Left hindlimb (tissue), 1 donor: ENCODE measurements at places on chromosomes 1 and 21.

GRCh38 chr1:234987415-234988154 lies 141.1 kb downstream of the TOMM20 start:
- peak; percentile 77 for DNase-seq

GRCh38 chr1:46527474-46528296 lies 23.8 kb downstream of the KNCN start:
- DNase-seq: peak; percentile 78

- no peak for DNase-seq
These were observed 458 bp downstream of the CRABP2 start for GRCh38 chr1:156704930-156705320.

DNA sequence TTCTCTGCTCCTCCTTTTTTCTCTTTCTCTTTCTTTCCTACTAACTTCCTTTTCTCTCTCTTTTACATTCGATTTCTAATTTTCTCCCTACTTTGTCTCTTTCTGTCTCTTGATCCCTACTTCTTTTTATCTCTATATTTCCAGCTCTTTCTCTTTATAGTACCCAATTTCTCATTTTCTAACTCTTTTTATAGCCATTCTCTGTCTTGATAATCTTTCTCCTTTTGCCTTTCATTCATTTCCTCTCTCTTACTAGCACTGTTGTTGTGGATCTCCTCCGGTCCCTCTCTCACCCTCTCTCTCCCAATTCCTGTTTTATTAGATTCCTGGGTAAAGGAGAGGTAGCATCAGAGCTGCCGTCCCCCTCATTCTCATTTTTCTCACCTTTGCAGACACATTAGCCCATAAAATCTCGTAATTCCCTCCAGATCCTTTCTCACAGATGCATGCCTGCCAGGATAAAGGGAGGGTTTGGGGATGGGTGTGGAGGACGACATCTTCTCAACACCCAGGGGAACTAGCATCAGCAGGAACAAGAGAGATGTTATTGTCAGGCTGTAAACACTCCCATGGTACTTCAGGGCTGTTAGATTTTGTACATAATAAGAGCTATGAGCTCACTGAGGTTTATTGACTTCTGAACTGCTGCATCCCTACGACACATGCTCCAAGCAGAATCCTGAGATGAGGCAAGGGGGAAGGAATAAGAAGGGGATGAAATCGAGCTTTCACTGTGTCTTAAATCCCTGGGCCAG lies 159.0 kb upstream of the GALNT2 start:
- DNase-seq: no peak

DNA sequence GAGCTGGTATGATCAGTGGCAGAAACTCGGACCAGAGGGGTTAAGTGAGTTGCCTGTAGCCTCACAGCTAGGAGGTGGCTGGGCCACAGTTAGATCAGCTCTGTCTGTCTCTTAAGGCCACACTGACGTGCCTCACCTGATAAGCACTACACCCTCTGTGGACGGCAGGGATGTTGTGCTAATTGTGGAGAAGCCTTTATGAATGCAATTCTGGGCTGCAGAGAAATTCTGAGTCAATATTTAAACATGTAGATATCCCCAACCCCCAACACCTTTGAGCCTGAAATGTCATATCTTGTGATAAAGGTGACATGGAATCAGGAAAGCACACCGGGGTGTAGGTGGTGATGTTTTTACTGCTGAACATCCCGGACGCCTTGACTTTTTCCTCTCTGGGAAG lies 88.3 kb downstream of the KCNJ6 start:
- DNase-seq: no peak

GRCh38 chr1:181126871-181127587 lies 38.5 kb downstream of the IER5 start:
- no peak for DNase-seq

GRCh38 chr1:230633469-230633868 lies 8.8 kb upstream of the COG2 start:
- no peak for DNase-seq

DNA sequence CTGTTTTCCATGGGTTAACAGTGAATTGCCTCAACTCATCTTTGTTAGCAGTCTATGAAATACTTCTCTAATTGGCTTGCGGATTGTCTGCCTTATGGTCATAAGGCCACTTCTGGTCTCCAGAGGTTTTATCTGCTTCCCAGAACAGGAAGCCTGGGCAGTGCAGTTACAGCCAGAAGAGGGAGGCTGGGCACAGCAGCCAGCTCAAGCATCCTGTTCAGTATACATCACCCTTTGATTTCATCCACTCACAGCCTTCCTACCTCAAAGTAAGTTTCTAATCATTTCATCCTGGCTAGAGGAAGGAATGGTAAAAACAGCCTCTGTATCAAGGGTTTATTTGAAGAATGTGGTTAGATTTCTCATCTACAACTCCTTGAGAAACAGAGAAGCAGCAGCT lies 311.5 kb upstream of the DEPDC1 start:
- no peak for DNase-seq

DNA sequence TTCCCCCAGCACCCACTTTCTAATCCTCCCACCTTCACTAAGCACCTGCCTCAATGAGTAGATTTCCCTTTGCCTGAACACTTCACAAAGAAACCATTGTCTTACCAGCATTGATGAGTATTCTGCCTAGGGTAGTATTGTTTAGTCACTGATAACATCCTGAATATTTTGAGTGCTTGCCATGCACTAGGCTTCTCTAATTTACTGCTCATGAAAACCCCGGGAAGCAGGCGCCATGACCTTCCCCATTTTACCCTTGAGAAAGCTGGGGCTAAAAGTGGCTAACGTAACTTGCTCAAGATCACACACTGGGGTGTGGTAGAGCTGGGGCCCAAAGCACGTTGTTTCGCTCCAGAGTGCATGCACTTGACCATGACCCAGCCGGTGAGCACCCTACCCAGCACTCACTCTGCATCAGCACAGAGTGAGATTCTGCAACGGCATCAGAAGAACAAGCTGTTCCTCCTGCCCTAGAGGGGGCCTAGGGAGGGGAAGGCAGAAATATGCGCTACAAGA lies 10.6 kb upstream of the F3 start:
- no peak for DNase-seq

- DNase-seq: peak; percentile 81
These were observed 4.5 kb downstream of the KCNJ9 start for GRCh38 chr1:160085686-160086455.

- DNase-seq: no peak
These were observed 447.2 kb upstream of the NR5A2 start for GRCh38 chr1:199580300-199580699.

GRCh38 chr21:37684547-37684946 lies 231.7 kb downstream of the KCNJ6 start:
- DNase-seq: no peak

GRCh38 chr21:33670076-33670978 lies 28.0 kb downstream of the ITSN1 start:
- DNase-seq: no peak

DNA sequence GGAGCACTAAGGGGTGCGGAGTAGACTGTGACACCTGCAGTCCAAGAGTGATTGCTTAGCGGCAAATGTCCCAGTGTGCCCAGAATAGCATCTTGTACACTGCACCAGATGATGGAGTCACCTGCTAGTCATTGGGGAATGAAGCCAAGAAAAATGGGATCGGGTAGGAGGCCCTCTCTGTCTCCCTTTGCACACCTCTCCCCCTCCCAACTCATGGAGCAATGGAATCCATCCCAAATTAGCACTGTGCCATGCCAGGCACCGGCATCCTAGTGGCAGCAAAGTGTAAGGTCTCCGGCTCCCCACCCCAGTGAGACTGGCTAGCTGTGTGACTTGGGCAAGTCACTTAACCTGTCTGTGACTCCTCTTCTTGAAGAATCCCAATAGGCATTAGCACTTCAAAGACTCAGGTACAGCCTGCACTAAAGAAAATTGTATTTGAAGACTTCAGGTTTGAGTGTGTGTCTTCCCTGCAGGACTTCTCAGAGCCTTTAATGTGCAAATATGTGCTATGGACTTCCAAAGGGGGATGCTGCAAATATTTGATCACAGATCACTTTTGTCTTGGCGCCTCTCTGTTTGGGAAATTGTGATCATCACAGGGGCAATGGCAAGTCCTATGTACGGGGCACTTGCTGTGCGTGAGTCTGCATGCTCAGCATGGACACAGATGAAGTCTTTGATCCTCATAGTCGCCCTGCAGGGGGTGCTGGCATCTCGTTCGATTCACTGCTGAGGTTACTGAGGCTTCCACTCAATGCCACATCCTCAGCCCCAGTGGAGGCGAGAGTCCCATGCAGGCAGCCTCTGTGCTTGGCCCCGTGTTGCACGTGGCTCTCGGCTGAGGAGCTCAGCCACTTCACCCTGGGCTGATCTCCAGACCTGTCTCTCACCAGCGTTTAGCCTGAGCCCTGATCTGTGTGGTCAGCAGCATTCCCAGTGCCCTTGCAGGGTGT lies 272.9 kb upstream of the C1orf174 start:
- no peak for DNase-seq

GRCh38 chr1:6521536-6521935 lies 30.1 kb upstream of the PLEKHG5 start:
- DNase-seq: no peak

GRCh38 chr1:107252271-107252670 lies 111.4 kb downstream of the NTNG1 start:
- no peak for DNase-seq

DNA sequence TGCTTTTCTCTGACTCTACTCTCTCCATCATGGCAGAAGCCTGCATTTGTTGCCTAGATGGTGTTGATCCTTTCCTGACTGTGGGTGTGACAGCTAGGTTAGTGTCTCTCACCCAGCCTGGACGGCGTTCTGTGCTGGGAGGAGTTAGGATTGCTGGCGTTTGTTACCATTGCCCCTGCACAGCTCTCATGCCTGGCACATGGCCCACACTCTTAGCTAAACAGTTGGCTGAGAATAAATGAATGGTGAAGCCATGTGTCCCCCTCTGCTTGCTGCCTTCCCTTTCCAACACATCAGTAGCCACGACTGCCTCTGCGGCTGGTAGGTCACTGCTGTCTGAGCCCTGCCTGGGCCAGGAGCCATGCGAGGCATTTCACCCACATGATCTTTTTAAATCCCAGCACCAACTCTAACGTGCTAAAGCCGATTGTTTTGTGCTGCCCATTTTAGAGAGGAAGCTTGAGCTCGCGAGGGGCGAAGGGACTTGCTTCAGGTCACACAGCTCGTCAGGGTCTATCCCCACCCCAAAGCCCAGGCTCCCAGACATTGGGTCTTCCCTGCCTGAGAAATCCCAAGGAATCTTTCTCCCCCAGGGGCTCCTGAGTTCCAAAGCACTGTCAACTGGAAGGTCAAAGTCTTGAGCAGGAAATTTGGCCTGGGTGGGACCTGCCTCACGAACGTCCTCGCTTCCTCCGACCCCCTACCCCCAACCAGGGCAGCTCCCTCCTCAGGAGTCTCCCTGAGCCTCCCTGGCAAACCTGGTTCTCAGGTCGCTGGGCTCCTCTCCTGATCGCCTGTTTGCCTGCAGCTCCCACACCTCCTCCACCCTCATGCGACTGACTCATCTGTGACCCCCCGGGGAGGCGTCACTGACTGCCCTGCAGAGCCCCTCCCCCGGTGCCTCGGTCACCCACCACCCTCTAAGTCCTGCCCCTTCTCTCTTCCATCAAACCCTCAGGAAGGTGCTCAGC lies 271.7 kb upstream of the C1orf174 start:
- DNase-seq: peak; percentile 41

DNA sequence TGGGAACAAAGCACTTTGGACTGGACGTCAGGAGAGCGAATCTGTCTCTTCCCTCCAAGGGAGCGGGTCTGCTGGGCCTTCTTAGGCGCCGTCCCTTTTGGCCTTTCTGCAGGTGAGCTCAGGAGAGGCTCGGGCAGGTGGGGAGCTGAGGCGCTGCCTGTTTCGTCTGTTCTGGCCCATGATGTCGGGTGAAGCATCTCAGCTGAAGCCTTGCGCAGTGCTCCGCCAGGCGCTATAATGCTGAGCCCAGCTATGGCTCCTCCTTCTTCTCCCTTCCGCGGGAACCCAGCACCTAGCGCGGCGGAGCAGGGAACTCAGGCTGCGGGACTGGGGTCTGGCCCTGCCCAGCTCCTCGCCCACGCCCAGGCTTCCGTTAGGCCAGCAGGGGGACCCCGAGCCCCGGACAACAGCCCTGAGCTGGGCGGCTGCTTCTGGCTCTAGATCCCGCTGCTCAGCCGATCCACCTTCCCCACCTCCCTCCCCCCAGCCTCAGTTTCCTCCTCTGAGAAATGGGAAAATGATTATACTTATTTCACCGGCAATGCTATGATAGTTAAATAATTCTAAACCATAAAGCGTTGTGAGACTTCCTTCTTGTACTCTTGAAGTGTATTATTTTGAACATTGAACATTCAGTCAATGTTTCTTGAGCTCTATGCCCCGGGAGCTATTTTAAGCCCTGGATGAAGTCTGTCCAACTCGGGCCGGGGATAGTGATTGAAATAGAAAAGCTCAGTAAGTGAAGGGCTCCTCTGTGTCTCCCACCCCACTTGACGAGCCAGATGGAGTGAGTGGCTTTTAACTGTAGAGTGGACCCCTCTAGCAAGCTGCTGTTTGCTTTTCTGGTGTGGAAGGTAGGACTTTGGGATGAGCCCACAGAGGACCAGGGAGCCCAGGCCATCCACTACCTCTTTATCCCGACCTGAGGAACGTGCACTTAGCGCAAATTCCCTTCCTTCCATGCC lies 9.6 kb upstream of the ADORA1 start:
- peak; percentile 80 for DNase-seq

DNA sequence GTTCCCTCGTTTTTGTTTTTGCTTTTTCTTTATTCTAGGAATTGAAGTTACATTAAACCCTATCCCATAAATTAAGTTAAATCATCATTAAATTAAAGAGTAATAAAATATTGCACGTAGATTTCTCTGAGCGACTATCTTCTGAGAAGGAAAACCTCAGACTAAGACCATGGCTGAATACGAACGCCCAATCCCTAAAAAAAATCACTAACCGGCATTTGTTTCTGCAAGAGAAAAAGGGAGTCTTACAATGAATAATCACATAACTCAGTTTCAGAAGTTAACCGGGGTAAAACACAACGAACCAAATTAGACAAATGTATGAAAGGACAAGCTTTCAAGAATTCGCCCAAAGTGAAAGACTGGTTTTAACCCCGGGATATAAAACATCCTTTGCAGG lies 1.3 kb downstream of the PIK3R3 start:
- no peak for DNase-seq

- DNase-seq: no peak
These were observed 109.8 kb downstream of the PBX1 start for GRCh38 chr1:164668491-164669400.

DNA sequence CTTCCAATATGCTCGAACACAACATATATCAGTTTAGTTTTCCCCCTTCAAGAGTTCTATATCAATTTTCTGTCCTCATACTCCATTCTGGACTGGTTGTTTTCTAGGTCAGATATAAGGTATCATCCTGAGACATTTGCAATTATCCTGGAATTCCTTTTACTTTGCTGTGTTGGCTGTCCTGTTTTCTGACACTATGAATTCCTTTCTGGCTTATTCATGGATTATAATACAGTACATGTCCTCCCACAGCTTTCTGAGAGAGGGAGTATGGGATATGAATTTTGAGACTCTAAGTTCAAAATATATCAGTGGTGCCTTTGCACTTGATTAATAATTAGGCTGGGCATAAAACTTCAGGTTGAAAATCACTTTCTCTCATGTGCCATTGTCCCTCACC lies 11.9 kb downstream of the PHTF1 start:
- no peak for DNase-seq

- DNase-seq: no peak
These were observed 93.3 kb downstream of the GLIS1 start for GRCh38 chr1:53645690-53646078.
